ENCODE measurements at places on chromosomes 11 and 22.

GRCh38 chr11:9626496-9627394 is 37.1 kb upstream of the SWAP70 start:
- DNase-seq: no peak

DNA sequence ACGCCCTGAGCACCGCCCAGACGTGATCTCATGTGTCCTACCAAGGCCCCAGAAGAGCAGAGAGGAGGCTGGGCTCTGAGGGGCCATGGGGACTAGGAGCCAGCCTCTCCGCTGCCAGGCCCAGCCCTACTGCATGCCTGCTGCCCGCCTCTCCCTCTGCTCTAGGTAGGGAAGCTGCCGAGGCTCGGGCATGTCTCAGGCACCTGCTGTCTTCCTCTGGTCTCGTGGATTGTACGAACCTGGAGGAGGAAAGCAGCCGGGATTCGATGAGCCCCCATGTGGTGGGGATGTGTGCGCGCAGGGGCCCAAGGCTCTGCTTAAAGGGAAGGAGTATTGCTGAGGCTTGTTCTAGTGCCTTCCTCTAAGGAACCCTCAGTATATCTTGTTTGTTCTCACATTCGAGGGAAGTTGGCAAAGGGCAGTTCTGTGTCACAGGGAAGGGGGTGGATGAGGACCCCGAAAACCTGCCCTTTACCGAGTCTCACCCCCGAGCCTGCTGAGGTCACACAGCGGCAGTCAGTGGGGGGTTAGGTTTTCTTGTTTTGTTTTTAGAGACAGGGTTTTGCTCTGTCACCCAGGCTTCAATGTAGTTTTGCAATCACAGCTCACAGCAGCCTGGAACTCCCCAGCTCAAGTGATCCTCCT is 21.2 kb downstream of the DAGLA start:
- DNase-seq: peak; percentile 65

DNA sequence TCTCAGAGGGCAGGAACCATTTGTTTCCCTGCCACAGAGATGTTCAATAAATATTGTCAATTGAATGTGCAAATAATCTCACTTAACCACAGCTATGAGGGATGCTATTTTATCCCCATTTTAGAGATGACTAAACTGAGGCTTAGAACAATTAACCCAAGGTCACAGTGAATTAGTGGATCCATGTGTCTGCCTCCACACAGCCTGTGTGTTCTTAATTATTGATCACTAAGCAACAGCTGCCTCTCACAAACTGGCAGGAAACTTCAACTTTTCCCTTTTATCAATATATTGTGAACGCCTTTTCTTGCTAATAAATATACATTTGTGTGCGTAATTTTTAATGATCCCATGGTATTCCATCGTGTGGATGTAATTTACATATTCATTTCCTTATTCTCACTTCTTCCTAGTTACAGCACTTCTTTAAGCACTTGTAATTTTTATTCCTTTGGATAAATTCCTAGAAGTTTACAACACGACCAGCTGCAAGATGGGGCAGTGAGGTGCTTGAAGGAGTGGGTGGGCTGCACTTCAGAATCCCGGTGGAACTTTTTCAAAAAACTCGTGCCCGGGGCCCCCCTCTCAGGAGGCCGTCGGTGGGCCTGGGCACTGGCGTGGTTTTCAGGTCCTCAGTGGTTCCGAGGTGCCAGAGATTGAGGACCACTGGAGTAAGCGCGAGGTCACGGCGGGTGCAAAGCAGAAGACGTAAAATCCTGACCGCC is 915 bp upstream of the SREBF2 start:
- peak; percentile 41 for DNase-seq

DNA sequence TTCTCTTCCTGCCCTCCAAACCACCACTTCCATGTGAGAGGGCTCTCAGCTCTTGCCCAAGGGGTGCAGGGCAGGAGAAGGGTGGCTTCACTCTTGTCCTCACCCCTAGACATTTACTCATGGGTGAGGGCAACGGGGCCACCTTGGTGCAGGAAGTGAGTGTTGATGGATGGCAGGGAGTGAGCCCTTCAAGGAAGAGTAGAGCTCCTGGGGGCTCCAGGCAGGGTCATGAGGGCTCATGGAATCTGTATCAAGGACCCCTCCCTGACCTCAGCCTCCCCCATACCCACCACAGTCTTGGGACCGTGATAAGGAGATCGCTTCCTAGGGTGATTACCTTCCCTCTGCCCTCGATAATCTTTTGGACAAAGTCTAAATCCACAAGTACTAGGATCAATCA is 37.8 kb downstream of the TSPAN18 start:
- no peak for DNase-seq

- no peak for DNase-seq
These were observed 45.3 kb downstream of the MED15 start for GRCh38 chr22:20552443-20553401.

DNA sequence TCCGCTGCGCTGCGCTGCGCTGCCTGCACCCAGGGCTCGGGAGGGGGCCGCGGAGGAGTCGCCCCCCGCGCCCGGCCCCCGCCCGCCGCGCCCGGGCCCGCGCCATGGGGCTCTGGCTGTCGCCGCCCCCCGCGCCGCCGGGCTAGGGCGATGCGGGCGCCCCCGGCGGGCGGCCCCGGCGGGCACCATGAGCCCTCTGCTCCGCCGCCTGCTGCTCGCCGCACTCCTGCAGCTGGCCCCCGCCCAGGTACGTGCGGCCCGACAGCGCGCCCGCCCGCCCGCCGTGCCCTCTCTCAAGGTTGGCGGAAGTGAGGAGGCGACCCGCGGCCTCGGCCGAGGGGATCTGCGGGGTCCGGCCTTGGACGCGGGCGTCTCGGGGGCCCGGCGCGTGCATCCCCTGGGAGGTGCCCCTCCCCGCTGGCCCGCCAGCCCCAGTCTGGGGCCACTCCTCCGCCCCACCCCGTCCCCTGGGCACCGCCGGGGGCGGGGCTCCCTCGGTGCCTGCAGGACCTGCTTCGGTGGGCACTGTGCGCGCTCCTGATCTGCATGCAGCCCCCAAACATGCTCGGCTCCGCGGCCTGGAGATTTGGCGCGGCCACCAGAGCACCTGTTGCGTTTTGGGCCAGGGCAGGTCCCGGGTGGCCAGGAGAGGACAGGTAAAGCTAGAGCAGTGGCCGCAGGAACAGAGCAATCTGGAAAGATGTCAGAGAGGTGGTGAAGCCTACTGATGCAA is 429 bp downstream of the VEGFB start:
- DNase-seq: no peak

- DNase-seq: no peak
These were observed 8.3 kb upstream of the POU2AF1 start for GRCh38 chr11:111387363-111387762.

- DNase-seq: peak; percentile 70
These were observed 251.3 kb downstream of the SBF2 start for GRCh38 chr11:10042699-10043098.

GRCh38 chr11:28715726-28716125 is 607.5 kb downstream of the METTL15 start:
- no peak for DNase-seq

- no peak for DNase-seq
These were observed 489 bp downstream of the NUP98 start for GRCh38 chr11:3796801-3797328.

- no peak for DNase-seq
These were observed 1.4 kb downstream of the CEP57 start for GRCh38 chr11:95791709-95792033.

DNA sequence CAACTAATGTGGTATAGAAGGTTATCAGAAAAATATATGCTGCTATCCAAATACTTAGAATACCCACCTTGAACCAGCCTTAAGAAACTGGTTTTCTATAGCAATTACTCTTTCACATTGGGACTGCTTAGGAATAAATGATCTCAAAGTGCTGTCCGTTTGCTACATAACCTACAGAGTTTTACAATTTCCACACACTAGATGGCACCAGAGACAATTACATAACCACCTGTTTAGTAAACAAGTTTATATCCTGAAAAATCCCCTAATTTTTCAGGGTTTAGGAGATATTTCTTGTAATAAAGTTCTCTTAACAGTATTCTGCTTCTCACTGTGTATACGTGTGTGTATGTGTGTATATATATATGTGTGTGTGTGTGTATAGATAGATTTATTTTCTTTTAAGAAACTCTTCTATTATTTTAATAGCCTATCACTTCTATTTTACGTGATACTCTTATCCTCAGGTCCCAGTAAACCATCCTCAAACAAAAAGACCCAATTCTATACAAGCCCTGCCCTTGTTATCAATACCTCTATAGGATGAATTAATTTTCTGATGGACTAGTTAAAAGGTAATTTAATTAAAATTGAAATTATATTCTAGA is 6.7 kb upstream of the OR5I1 start:
- peak; percentile 4 for DNase-seq

DNA sequence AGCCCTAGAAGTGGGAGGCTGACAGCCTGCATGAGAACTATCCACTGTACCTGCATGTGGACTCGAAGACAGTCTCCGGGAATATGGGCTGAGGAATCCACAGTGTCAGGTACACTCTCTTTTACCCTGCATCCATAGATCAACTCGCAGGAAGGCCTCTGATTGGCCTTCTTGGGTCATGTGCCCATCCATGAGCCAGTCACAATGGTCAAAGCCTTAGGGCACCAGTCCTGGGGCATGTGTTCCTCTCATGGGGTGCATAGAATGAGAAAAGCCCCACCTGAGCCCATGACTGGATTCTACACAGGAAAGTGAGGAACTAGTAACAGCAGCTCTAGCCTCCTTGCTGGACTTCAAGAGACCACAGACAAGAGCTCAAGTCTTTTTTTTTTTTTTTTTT is 10.6 kb downstream of the ART1 start:
- no peak for DNase-seq

DNA sequence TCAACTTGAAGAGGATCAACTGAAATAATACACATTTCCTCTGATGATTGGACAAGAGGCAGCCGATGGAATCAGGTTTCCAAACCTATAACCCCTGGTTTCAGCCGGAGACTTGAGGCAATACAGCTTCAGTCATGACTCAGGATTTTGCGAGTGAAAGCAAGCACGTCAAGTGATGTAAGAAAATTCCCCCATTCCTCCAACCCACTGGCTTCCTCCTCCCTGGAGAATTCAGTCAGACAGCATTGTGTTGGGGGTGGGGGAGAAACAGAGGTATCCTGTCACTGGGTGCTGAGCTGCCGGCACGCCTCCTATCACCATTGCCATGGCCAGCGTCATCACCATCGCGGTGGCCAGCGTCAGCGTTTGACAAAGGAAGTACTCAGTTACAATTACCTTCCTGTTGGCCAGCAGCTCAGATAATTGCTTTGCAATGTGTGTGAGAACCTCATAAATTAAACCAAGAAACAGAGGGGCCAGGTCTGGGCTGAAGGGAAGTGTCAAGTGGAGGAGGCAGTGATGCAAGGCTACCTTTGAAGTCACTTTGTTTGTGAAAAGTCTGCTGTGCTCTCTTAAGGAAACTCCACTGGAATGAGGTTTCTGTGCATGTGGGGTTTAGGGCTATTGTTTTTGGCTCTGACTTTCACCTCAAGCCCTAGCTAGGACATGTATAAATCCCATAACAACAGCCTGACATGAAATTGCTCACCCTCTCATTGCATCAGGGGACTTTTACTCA is 50.2 kb downstream of the LIF start:
- DNase-seq: peak; percentile 75

GRCh38 chr11:115391598-115391997 is 112.6 kb downstream of the CADM1 start:
- no peak for DNase-seq

GRCh38 chr11:47393163-47394049 is 15.0 kb upstream of the SLC39A13 start:
- peak; percentile 86 for DNase-seq

GRCh38 chr11:17600316-17601255 is 53.5 kb downstream of the OTOG start:
- DNase-seq: no peak

DNA sequence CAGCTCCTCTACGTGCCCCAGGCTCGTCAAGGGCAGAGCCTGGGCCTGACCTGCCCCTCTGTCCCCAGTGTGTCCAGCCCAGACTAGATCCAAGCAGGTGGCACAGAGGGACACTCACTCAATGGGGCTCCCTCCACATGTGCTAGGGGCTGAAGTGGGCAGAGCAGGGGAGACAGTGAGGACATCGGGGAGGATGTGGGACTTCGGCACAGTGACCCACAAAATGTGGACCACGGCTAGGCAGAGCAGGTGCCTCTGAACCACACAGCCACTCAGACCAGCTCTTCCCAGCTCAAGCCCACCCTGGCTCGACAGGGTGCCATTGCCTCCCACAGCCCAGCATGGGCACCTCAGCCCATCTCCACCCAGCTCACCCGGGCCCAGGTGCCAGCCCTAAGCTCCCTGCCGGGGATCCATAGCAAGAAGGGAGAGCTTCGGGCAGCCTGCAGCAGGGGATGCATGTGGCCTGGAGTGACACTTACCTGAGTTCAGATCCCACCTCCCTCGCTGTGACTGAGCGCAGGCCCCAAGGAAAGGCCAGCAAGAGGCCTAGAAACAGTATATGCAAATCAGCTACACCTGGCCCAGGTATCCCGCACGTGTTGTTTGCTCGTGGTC is 46.9 kb upstream of the RTL6 start:
- DNase-seq: no peak

GRCh38 chr11:95508219-95508890 is 277.4 kb upstream of the SESN3 start:
- no peak for DNase-seq

- DNase-seq: no peak
These were observed 321.6 kb upstream of the B3GAT1 start for GRCh38 chr11:134733646-134734045.

GRCh38 chr11:46898396-46899095 is 19.8 kb downstream of the LRP4 start:
- no peak for DNase-seq

GRCh38 chr11:96014217-96014616 is 90.3 kb upstream of the MTMR2 start:
- DNase-seq: peak; percentile 46

- peak; percentile 62 for DNase-seq
These were observed 310.8 kb upstream of the SORL1-AS1 start for GRCh38 chr11:121763526-121763925.

DNA sequence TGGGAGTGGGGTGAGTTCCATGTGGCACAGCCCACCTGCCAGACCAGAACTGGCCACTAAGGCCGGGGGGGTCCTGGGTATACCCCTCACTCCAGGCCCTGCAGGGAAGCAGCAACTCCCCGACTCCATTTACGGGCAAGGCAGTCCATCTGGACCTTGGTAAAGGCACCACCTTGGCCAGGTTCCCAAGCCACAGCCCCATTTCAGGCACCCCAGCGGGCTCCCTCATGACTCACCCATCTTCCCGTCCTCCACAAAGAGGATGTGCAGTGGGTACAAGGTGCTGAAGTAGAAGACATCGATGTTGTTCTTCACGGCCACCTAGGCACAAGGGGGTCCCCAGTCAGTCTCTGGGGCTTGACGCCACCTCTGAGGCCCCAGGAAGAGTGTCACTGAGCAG is 15.7 kb upstream of the RASL10A start:
- no peak for DNase-seq

GRCh38 chr11:120398132-120398531 is 61.9 kb downstream of the ARHGEF12 start:
- DNase-seq: no peak

All from MV-4-11 (cell line).